HT-29 (cell line): ENCODE measurements at places on chromosomes 4 and X.

DNA sequence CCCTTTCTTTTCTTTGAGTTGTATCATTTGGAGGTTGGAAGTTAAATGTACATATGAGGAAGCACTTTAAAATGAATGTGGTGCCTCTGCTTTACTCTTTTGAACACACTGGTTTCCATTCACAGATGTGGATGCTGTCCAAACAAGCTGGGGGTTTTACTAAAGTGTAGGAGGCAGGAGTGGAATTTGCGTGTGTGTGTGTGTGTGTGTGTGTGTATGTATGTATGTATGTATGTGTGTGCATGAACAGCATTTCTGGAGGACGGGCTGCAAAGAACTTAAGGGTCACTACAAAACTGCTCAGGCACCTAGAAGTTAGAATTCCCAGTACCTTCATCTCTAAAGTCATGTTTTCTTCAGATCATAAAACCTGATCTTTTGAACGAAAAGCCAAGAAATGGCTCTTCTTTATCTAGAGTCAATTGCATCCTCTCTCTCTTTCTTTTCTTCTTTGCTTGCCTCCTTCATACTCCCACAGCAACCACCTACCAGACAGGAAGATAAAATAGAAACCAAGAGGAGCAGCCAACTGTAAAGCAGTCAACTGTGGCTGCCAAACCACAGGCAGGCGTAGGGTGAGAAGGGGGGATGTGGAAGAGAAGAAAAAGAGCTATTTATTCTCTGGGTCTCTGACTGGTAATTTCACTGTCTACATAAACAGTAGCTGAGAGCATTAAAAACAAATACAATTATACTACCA, 177.0 kb upstream of the RASGEF1B start:
- DNase-seq, result no peak

- no peak for DNase-seq
These were observed 10.0 kb upstream of the SPCS3 start for GRCh38 chr4:176309772-176310171.

GRCh38 chrX:119009071-119009470, 34.7 kb downstream of the LONRF3 start:
- no peak for DNase-seq

DNA sequence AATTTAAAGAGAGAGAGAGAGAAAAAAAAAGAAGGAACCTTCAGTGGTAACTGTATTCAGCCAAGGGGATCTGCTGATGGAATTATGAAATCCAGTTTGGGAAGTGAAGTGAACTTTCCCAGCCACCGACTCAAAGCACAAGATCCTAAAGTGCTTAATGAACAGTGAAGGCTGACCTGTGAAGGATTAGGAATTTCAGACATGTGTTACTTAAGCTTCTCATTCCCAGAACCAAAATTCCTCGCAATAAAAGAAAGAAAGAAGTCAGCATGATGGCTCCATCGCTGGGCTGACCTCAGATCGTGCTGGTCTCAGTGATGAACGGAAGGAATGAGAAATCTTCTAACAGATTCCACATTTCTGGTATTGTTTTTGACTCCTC, 135.2 kb downstream of the ARSF start:
- no peak for DNase-seq

- DNase-seq, result no peak
These were observed 28.7 kb downstream of the TMPRSS11A start for GRCh38 chr4:67934628-67935027.

- no peak for DNase-seq
These were observed 776.6 kb upstream of the LCORL start for GRCh38 chr4:18798123-18798522.

DNA sequence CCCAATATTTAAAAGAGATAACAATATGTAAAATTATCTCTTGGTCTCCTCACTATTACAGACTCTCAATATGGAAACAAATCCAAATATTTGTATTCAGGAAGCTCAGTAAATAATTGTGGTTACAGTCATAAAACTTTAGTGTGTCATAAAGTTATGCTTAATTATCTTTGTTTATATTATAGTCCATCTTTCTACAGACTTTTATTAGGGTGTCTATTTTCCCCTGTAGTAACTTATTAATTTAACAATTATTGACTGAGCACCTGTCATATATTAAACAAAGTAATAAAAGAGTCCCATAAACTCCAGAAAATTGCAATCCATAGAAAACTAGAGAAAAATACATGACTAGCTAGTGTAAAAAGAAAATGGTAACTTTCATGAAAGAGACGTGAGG, 61.6 kb upstream of the GPM6A start:
- no peak for DNase-seq
